ENCODE measurements at places on chromosomes 12 and 14.

- DNase-seq, result no peak
Measured at GRCh38 chr12:49953961-49954846, 3.7 kb downstream of the AQP2 start.

GRCh38 chr12:16482726-16483125 lies 123.2 kb downstream of the LMO3 start:
- DNase-seq, result no peak

GRCh38 chr14:71576472-71576871 lies 355.8 kb upstream of the RGS6 start:
- DNase-seq, result no peak

GRCh38 chr12:11106288-11106687 lies 14.2 kb upstream of the TAS2R43 start:
- no peak for DNase-seq

DNA sequence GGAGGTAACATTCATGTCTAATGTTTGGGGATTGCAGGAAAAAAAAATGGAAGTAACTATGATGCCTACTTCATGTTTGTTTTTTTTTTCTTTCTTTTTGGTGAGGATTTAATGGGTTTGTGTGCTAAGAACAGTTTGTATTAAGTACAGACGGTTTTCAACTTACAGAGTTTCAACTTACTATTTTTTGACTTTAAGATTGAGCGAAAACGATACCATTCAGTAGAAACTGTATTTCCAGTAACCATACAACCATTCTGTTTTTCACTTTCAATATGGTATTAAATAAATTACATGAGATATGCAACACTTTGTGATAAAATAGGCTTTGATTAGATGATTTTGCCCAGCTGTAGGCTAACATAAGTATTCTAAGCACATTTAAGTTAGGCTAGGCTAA lies 10.4 kb downstream of the TECPR2 start:
- no peak for DNase-seq

GRCh38 chr12:102950950-102951619 lies 6.4 kb upstream of the ASCL1 start:
- DNase-seq, result no peak

- DNase-seq, result no peak
Measured at GRCh38 chr12:72815421-72815820, 543.3 kb downstream of the TRHDE start.

DNA sequence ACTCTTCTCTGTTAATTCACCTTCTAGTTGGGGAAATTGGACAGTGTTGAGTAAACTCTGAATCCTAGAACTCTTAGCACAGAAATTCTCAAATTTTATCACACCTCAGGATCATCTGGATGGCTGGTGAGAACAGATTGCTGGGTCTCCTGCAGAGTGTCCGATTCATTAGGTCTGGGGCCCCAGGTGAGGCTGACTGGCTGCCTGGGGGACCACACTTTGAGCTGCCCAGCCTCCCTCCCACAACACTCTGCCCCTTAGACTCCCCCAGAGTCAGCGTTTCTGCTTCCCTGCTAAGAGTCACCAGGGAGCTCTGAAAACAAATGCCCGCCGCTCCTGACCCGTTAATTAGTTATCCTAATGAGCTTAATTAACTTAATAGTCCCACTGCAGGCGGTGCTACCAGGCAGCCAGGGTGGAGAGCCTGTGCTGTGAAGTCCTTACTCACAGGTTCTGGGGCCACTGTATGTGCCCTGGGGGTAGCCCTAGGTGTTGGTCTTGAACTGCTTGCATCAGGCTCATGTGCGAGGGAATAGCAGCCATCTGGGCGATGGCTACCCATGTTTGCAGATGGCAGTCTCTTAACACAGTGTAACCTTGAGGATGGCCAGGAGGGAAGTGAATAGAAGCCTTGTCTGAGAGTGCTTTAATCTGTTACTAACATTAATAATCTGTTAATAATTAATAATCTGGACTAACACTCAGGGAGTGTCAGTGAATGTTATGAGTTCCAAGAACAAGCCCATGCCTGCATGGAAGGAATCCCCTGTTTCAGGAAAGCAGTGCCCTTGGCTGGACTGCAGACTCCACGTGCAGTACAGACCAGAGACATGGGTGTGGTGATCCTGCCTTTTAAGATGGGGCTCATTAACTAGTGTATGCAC lies 35.6 kb downstream of the AACS start:
- no peak for DNase-seq

DNA sequence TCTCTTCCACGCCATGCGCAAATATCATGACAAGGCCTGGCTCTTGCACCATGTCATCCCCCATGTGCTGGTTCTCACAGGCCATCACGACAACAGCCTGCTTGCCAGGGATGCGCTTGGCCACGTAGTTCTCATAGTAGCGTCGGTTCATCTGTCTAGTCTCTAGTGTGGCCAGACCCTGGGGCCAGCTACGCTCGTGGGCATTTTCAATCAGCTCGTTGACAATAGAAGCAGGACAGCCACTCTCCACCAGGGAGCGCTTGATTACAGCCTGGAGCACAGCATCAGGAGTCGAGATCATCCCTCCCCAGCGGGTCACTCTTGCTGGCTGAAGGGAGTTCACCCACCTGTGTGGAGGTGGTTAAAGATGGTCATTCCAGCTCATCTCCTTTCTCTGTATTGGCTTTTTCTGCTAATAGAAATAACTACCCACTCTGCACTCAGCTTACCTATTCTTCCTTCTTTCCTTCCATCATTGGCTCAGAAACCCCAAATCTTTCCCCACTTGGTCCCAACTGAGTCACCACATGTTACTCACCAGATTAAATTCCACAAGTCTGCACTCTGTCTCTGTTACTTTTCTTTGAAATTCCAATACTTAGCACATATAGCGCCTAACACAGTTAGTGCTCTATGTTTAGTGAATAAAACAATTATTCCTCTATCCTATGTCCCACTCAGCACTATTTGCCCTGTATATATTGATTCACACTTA lies 15.1 kb downstream of the RNF41 start:
- peak; percentile 62 for DNase-seq

GRCh38 chr12:60263161-60263560 lies 667.3 kb downstream of the SLC16A7 start:
- no peak for DNase-seq

- no peak for DNase-seq
Measured at GRCh38 chr14:105060751-105061427, 4.3 kb downstream of the GPR132 start.

- no peak for DNase-seq
Measured at GRCh38 chr14:58659846-58660245, 22.1 kb downstream of the DACT1 start.

DNA sequence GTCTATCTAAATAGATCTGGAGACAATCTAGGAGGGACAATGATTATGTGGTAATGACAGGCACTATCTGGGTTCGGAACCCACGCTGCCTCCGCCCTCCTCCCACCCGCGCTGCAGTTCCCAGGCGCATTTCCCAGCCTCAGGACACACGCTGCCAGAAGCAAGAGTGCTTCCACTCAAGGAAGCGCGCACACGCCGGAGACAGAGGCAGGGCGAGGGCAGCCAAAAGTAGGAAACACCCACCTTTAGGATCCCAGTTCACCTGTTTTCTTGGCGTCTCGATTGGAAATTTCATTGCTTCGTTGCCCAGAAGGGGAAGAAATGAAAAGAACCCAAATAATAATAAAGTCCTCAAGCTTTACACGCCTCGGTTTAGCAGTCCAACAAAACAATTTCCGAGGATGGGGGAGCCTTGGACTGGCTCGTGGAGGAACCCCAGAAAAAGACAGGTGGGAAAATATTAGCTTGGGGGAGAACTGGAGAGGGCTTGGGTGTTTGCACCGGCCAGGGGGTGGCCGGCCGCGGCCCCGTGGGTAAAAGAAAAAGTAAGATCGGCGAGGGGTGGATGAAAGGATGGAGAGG lies 474 bp downstream of the KCNK10 start:
- no peak for DNase-seq

DNA sequence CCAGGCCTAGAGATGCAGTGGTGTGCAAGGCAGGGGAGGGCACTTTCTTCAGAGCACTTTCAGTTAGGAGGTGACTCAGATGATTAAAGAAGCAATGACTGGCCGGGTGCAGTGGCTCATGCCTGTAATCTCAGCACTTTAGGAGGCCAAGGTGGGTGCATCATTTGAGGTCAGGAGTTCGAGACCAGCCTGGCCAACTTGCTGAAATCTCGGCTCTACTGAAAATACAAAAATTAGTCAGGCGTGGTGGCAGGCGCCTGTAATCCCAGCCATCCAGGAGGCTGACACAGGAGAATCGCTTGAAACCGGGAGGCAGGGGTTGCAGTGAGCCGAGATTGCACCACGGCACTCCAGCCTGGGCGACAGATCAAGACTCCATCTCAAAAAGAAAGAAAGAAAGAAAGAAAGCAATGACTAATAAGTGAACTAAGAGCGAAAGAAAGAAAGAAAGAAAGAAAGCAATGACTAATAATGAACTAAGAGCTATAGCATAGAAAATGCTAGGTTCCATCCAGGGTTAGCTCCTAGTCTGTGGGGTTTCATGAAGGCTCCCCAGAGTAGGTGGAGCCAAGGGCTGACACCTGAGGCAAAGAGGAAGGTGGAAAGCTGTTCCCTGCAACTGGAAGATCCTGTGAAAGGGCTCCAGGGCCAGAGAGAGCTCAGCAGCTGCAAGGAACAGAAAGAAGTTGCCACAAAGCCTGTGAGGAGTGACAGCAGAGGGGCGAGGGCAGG lies 334.5 kb downstream of the CACNA1C start:
- no peak for DNase-seq

GRCh38 chr12:72006766-72007165 lies 68.1 kb downstream of the TPH2 start:
- DNase-seq, result no peak

- DNase-seq, result no peak
Measured at GRCh38 chr12:1844223-1844622, 23.9 kb downstream of the LRTM2 start.

- DNase-seq, result no peak
Measured at GRCh38 chr12:86257134-86257533, 943 bp upstream of the MGAT4C start.

GRCh38 chr14:70642303-70643235 lies 853 bp downstream of the TTC9 start:
- DNase-seq, result no peak

- DNase-seq, result no peak
Measured at GRCh38 chr12:101165319-101165718, 44.7 kb downstream of the SLC5A8 start.

DNA sequence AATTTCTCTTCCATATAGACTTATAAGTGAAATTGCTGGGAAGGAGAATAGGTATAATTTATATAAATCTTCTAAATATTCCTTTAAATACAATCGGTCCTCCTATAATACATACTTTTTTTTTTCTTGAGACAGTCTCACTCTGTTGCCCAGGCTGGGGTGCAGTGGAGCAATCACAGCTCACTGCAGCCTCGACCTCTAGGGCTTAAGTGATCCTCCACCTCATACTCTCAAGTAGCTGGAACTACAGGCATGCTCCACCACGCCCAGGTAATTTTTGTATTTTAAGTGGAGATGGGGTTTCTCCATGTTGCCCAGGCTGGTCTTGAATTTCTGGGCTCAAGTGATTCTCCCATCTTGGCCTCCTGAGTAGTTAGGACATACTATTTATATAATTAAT lies 29.7 kb upstream of the NPFF start:
- DNase-seq, result no peak

DNA sequence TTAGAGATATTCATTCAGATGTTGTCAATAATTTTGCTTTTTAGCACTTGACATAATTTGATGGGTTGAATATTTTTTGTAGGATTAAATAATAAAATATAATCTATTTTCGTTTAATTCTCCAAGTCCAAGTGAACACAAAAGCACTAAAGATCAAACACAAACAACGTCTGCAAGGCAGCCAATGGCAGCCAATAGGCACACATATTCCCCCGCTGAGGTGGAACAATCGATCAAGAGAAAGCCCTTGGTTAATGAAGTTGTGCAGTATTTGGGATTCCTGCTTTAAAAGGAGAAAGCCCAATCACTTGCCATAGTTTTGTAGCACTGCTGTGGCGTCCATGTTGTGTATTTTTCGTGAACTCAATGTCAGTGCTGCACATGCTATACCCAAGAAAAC lies 1.5 kb downstream of the DHRS7 start:
- DNase-seq, result no peak

GRCh38 chr14:65077318-65077717 lies 25.0 kb downstream of the MAX start:
- DNase-seq, result no peak

All from brain microvascular endothelial cell (primary cell).